ENCODE measurements at places on chromosomes 1 and 21. TPM values are rescaled to one million over a fixed set of nuclear protein-coding genes. Genes with fewer than 3 reads are reported as not detected.

SH3GLB1 gene
- 69.7 TPM for total RNA-seq

- no peak for DNase-seq
These were observed 70.0 kb downstream of the ARHGEF10L start for GRCh38 chr1:17609529-17609928.

MEX3A gene
- total RNA-seq = 1.0 TPM

KLHL21 gene
- total RNA-seq = 36.4 TPM

- DNase-seq = no peak
These were observed 35.8 kb downstream of the NCAM2 start for GRCh38 chr21:21034036-21034435.

PATJ gene
- 9.8 TPM for total RNA-seq

UBR4 gene
- 110 TPM for total RNA-seq

OR2M5 gene
- total RNA-seq = not detected

DNA sequence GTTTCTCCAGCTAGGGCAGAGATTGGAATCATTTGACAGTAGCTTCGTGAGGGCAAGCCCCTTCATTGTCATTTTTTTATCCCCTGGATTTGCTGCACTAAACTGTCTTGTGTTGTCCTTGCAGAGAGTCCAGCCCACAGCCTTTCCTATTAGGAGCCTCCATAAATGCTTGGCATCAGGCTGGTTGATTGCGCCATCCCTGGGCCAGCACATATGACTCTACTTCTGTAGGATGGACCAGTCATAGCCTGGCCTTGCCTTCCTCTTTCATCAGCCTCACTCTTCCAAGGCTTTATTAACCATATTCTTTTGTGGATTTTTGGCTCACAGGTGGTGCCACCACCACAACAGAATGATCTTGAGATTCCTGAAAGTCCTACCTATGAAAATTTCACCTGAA is 31.4 kb downstream of the LY9 start:
- DNase-seq = no peak

SDHB gene
- total RNA-seq = 147 TPM

DNA sequence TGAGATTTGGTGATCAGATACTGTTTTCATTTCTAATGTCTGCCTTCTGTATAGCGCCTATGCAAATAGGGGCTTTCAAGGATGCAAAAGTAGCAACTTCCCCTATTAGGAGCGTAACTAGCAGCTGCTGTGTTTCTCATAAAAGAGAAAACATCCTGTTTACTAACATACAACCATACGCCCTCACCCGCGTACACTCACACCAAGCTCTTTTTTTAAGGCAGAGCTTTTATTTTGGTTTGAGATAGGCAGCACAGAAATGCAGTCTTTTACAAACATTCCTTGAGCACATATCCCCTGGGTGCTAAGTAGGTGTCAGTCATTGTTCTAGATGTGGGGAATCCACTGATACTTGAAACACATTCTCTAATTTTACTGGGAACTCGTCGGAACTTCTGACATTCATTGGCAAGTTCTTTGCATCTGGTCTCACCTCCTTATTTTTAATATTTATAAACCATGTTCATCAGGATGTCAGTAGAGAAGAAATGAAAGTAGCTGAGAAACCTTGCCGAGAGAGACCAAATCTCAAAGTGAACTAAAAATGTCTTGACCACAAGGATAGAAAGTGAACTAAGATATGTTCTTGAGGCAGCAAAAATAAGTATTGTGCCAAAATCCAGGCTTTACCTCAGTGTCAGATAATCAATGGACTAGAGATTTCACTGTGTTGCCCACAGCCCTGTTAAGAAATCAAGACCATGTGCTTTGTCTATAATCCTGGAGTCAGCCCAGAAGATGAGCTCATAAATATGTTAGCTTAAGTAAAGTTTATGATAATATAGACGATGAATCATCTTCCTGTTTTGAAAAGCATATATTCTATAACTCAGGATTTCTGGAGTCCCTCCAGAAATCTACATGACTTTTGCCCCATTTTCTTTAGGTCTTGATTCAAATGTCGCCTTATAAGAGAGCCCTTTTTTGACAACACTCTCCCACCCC is 350.9 kb downstream of the ST6GALNAC3 start:
- no peak for DNase-seq

DNA sequence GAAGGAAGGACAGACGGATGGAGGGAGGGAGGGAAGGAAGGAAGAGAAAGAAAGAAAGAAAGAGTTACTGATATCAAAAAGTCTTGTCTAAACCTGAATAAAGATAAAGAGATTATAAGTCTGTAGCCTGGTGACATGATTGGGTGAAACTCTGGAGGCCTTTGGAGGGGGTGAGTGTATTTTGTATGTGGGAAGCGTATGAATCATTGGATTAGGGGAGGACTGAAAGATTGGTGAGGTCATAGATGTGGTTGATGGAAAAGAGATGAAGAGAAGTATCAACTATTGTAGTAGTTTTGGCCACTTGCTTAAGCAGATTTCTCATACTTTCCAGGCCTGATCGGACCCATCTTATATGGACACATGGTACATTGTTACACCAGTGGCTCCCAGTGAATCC is 11.5 kb upstream of the KCNJ6 start:
- DNase-seq = no peak

CFHR1 gene
- total RNA-seq = not detected

TSPEAR gene
- total RNA-seq = not detected

DNA sequence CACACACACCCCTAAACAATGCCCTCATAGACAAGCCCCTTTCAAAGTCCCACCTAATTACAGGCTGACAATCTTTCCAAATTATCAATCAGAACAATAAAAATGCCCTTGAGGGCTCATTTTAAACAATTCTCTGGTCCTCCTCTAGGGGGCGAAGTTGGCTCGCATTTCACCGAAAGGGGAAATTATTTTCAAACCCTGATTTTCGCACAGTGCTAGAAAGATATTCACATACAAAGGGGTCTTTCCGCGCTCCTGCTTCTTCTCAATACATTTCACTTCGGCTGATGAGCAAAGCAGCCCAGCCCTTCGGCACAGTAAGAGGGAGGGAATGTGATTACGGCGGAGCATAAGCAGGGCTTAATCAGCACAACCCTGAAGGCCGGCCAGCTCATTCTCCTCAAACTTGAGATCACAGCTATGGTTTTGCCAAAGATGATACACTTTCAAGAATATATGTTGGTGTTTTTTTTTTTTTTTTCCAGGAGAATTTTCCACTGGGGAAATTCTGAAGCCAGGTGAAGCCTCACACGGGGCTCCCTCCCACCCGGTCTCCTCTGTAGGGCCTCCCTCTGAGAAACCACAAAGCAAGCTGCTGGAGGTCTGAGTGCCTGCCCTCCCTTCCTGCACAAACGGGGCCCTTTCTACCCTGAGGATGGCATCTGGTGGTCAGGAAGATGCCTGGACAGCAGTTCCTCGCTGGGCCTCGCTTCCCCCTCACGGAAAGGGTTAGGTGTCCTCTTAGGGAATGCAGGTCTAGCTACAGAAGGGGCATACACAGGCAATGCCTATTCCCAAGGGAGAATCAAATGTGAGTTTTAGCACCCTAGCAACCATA is 66.9 kb downstream of the GNG12 start:
- no peak for DNase-seq
